ENCODE measurements at places on chromosomes 1 and 21. TPM values are rescaled to one million over a fixed set of nuclear protein-coding genes. Genes with fewer than 3 reads are reported as not detected.

The PCNT gene
- 25.2 TPM for total RNA-seq

The ATP5PF gene
- 106 TPM for total RNA-seq

The CHIA gene
- not detected for total RNA-seq

The ELAPOR1 gene
- total RNA-seq: 0.64 TPM

GRCh38 chr1:234342774-234343173 is 30.5 kb upstream of the COA6 start:
- no peak for DNase-seq

The CFHR3 gene
- not detected for total RNA-seq

GRCh38 chr1:172818841-172819527 is 160.1 kb downstream of the FASLG start:
- no peak for DNase-seq

DNA sequence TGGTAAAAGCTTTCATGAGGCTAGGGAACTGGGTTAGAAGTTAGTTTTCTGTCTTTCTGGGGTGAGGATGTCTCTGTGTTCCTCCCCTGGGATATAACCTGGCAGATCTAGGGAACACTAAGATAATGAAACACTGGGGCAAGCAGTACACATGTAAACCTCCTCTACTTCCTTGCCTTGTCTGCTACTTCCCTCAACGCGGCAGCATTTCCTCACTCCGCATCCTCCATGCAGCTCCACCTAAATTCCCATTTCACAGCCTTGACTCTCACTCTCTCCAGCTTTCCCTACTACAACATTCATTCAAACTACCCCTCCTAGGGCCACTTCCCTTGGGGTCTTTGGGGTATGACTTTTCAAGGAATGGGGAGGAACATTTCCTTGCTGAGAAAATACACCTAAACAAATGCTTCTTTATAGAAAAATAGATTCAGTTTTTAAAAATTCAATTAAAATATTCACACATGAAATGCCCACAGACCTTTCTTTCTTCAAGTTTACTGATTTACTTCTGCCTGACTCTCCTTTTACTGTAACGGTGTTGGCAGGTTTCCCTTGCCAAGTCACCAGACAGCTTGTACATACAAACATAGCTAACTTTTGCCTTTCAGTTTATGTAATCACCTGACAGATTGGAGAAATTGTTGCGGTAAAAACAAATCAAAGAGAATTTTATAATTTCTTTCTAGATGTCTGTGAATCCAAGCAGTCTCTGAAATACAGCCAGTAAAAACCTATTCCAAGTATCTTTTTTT is 90.1 kb downstream of the TNFSF18 start:
- no peak for DNase-seq

The ETNK2 gene
- total RNA-seq: 13.8 TPM

The NBPF4 gene
- not detected for total RNA-seq

The ZNF593OS gene
- not detected for total RNA-seq

GRCh38 chr1:234619794-234620247 is 9.8 kb upstream of the IRF2BP2 start:
- DNase-seq: no peak

DNA sequence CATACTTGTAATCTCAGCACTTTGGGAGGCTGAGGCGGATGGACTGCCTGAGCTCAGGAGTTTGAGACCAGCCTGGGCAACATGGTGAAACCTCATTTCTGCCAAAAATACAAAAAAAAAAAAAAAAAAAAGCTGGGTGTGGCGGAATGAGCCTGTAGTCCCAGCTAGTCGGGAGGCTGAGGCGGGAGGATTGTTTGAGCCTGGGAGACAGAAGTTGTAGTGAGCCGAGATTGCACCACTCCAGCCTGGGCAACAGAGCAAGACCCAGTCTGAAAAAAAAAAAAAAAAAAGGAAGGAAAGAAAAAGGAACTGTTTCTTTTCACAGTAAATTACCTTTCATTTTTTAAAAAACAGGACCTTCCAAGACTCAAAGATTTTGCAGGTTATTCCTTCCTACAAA is 29.5 kb downstream of the LIN9 start:
- no peak for DNase-seq

- DNase-seq: no peak
Measured at GRCh38 chr1:54314696-54315095, 91.5 kb downstream of the SSBP3 start.

DNA sequence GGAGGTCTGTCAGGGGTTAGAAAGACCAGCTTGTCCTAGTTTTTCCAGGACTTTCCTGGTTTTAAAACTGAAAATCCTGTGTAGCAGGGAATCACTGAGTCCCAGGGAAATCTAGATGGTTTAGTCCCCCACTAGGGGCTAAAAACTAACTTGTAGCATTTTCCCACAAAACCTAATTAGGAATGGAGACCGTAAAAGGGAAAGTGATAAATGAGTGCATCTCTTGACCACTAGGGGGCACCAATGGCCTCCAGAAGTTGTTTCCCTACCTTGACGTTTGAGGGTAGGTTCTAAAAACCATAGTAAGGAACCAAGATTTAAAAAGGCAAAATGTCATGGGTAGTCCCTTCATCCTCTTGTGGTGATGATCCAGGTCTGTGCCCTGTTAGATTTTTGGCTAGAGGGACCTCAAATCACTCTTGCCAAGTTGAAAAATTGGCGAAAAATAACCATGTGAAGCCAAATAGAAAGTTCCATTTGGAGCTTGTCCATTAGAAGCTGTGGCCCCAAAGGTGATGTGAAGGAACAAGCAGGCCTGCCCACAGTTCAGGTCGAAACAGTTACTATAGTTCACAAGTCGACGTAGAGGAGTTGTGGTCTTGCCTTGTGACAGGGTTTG is 24.5 kb downstream of the CLIC6 start:
- no peak for DNase-seq

DNA sequence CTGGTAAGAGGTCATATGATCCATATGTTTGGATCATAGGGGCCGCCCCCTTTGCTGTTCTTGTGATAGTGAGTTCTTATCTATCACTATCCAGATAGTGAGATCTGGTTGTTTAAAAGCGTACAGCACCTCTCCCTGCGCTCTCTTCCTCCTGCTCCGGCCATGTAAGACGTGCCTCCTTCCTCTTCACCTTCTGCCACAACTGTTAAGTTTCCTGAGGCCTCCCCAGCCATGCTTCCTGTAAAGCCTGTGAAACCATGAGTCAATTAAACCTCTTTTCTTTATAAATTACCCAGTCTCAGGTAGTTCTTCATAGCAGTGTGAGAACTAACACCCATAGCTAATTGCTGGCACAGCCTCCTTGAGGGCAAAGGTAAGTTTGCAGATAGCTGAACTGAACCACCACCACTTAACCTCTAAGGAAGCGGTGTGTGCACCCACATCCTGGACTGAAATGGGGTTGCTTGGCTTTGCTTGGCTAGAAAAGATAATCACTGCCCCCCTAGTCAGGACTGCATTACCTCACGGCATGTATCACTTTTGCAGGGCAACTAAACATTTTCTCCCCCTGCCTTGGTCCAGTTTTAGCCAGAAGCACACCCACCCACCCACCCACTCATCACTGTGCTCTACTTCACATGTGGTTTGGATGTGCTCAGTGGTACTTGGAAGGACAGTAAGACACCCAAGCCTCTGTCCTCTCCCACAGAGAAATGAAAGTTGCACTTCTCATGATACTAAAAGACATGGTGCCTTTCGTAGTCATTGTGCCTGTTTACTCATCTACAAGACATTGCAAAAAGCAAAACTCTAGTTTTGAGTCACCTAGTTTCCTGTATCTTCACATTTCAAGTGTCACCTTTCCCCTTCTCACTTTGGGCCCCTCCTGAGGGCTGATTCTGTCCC is 23.1 kb upstream of the PTAFR start:
- no peak for DNase-seq

DNA sequence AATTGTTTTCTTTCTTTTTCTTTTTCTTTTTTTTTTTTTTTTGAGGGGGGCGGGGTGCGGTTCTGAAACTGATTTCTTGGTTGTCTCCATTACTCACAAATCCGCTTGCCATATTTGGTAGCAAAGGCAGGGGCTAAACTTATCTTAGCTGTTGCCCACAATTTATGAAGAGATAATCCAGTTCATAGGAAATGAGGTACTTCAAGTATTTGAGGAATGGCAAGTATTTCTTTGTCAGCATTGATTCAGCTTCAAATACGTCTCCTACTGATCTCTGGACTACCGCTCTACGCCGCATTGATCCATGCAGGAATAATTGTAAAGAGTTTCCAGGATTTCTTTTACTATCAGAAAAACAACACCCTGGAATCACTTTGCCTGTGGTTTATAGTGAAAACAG is 289.2 kb upstream of the DPYD start:
- no peak for DNase-seq

DNA sequence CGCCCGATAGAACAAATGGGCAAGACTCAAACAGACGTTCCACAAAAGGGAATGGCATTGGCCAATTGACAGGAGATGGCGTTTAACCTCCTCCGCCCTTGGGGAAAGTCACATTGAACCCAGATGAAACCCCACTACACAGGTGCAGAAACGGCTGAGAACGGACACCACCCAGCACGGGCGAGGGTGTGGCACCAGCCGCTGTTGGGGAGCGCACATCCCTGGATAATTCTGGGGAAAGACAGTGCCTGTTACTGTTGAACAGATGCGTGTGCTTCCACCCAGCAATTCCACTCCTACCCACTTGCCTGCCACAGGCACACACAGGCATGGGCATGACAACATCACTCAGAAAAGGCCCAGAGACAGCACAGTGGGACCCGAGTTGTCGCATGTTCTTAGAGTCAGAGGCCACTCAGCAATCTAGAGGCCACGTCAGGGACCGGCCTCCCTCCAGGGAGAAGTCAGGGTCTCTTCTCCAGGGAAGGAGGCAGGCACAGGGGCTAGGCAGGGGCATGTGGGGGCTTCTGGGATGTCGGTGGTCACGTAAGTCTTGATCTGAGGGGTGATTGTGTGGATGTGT is 15.2 kb downstream of the PRXL2B start:
- DNase-seq: no peak

- no peak for DNase-seq
Measured at GRCh38 chr1:230123280-230124185, 56.5 kb downstream of the GALNT2 start.

DNA sequence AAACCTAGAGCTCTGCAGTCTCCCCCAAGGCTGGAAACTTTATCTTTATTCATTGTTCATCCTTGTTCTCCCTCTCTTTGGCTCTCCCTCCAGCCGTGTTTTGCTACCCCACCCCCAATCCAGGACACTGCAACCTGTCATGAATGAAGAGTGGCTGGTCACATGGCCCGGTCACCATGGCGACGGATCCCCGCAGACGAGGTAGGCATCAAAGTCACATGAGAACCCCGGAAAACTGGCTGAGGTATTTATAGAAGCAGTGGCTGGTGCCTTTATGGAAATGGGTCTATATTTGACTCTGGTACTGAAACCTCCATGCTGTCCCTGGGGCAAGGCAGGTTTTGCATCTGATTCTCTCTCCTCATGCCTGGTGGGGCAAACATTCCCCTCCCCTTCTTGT is 13.4 kb upstream of the SLC6A17 start:
- no peak for DNase-seq

DNA sequence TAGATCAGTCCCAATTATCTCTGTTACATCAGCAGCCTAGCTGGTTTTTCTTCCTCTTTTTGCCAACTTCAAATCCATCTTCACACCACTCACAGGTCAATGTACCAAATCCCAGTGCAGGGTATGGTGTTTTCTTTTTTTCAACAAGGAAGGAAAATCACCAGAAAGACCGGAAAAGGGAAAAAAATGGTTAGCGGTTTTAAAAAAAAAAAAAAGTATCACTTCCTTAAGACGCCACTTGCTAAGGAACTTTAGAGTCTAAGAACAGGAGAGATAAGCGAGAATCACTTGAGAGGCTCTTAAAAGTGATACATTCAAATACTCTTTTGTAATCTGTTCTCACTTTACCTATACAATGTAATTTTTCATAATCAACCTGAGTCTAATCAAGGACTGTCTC is 3.1 kb upstream of the OR10J1 start:
- DNase-seq: no peak

The VCAM1 gene
- 8.5 TPM for total RNA-seq

The B3GALT2 gene
- 0.32 TPM for total RNA-seq

GRCh38 chr1:246335151-246335550 is 171.9 kb downstream of the SMYD3 start:
- no peak for DNase-seq

Measured in breast epithelium (tissue), 4 donors.